GM13977 (cell line): ENCODE measurements at places on chromosomes 5 and 9.

GRCh38 chr5:159416438-159416837 lies 86.2 kb upstream of the IL12B start:
- DNase-seq: no peak

DNA sequence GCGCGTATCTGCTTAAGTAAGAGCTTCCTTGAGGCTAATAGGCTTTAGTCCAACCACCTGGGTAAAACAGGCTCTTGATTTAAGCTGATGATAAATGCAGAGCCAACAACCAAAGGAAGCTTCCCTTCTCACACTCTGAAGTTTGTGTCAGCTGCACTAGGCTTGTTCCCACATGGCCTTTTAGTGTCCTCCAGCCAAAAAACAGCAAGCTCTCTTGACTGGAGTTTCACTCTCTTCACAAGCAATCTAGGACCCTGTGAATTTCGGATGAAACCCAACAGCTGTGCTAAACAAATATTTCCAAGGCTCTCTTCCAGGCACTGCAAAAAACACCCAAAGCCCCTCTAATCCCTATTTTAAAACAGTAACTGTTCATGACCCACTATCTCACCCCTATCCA lies 63.9 kb downstream of the SAXO1 start:
- no peak for DNase-seq

DNA sequence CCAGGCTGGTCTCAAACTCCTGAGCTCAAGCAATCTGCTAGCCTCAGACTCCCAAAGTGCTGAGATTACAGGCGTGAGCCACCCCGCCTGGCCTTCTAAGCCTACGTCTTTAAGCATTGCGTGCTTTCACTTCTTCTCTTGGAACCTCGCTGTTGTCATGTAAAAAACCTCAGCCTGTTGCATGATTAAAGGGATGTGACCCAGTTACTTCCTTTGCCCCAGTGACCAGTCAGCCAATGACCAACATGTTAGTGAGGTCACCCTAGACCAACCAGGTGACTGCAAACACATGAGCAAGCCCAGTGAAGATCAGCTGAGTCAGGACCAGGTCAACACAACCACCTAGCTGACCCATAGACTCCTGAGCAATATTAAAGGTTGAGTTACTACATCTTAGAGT lies 10.5 kb downstream of the KIF4B start:
- no peak for DNase-seq

GRCh38 chr5:74422671-74423070 lies 217.9 kb downstream of the ENC1 start:
- DNase-seq: no peak

DNA sequence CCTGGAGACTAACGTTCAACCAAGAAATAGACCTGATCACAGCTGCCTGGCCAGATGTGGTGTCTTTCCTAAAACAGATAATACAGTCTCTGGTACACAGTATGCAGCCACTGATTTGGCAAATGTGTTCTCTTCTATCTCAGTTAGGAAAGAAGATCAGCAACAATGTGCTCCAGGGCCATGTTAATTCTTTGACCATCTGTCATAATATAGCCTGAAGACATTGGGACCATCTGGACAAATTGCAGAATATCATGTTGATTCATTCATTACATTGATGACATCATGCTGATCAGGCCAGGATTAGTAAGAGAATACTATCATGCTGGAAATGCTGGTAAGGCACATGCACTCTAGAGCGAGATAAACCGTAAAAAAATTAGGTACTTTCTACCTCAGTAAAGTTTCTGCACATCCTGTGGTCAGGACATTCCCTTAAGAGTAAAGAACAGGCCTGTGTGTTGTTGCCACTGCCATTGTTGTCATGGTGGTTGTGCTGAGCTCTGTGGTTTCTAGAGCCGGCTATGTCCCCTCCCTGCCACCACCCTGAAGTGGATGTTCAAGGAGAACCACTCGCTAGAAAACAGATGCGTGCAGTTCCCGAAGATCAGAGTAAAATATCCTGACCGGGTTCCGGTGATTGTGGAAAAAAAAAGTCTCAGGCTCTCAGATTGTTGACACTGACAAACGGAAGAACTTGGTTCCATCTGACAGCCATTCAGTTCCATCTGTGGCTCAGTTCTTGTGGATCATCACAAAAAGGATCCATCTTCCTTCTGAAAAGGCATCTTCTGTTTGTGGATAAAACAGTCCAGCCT lies 6.4 kb upstream of the JMY start:
- peak; percentile 63 for DNase-seq

- no peak for DNase-seq
Measured at GRCh38 chr5:129724222-129724621, 23.7 kb upstream of the MINAR2 start.

DNA sequence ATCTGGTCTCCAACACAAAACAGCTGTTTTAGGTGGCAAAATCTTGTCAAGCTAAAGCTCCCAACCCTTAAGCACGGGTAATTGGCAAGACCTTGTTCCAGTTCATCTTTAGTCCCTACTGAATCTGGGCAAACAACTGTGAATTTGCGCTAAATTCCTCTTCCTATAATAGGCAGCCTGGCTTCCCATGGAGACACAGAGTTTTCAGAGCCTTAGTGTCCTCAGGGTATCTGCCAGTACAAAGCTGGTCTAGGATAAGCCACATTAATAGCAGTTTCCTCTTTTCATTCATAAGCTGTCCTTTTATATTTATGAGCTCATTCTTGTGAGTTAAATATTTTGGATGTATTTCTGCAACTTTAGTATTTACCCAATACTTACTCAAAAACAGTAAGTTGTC lies 59.5 kb downstream of the FGF10 start:
- no peak for DNase-seq

GRCh38 chr5:73722231-73722630 lies 96.2 kb downstream of the ARHGEF28 start:
- DNase-seq: no peak

- no peak for DNase-seq
Measured at GRCh38 chr5:54002779-54003178, 307.6 kb downstream of the ARL15 start.

GRCh38 chr5:58012801-58013315 lies 447.0 kb downstream of the PLK2 start:
- DNase-seq: no peak

DNA sequence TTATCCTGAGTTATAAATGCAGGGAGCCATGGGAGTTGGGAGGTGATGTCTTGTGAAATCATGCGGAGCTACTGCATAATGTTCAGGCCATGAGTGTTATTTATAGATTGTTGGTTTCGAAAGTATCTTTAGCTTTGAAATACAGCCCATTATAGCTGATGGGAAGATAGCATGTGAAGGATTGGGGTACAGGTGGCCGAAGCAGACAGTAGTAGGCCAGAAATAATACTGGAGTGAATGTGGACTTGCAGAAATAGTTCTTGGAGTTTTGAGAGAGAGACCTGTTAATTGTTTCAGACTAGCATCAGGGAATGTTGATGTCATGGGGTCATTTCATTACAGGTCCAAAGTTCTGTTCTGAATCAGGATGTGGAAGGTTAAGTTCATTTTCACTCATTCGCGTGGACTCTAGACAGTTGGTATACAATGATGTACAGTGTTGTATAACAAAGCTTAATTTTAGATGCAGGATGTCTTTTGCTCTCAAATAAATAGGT lies 3.8 kb downstream of the ATP6V1G1 start:
- no peak for DNase-seq

DNA sequence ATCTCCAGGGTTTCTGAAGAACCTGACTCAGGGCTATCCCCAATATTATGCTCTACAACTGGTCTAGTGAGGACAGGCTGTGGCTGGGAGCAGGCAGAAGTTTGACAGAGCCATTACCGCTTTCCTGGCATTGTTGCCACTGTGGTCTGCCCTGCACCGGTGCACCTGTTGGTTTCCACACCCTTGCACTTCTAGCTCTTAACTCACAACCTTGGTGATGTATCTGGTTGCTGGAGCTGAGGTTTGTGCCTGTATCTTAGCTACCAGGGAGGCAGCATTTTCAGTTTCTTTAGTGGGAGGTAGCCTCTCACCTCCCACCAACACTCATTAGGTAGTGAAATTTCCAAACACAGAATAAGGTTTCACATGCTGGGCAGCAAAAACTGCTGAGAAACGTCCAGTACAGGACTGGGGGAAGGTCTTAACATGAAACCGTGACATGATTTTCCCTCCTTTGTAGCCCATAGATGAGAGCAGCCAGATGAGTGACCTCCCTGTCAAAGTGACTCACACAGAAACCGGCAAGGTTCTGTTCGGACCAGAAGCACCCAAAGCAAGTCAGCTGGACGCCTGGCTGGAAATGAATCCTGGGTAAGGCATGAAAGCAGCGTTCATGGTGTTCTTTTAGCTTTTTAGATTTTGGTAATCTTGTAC lies 57.7 kb downstream of the SMARCA2 start:
- DNase-seq: no peak

GRCh38 chr9:78828521-78828920 lies 531.6 kb downstream of the PSAT1 start:
- no peak for DNase-seq

GRCh38 chr5:136081217-136081591 lies 51.4 kb upstream of the SMAD5 start:
- DNase-seq: no peak

GRCh38 chr5:80714570-80715298 lies 60.0 kb upstream of the DHFR start:
- DNase-seq: no peak

DNA sequence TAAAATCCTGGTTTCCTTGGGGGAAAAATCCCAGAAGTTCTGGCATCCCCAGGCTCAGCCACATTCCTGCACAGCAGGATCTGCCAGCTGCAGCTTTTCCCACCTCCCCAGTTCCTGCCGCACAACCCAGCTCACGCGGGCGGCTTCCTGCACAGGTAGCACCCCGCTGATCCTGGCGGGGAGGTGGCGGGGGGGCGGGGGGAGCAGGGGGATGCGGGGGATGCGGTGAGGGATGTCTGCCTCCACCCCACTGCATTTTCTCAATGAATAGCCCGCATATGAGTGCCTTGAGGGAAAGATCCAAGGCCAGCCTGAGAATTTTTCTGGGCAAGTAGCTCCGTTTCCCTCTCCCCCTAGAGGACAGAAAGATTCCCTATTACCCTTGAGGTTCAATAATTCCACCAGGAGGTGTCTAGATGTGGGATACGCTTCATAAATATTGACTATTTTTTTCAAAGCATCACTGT lies 21.1 kb downstream of the GFPT2 start:
- no peak for DNase-seq

DNA sequence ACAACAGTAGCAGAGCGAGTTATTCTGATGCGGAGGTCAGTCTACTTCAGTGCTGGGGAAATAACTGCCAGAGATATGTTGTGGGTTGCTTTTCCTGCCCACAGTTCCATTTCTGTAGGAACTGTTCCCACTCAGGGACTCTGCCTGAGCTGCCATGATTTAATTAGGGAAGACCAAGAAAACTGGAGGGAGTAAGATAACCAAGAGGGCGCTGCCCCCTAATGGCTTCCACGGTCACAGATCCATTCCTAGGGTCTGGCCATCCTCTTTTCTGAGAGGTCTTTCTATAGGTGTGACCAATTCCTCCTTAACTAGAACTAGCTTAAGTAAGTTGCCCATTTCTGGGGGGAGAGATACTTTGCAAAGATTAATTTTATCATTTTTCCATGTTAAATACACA lies 125.9 kb downstream of the APBA1 start:
- DNase-seq: no peak

DNA sequence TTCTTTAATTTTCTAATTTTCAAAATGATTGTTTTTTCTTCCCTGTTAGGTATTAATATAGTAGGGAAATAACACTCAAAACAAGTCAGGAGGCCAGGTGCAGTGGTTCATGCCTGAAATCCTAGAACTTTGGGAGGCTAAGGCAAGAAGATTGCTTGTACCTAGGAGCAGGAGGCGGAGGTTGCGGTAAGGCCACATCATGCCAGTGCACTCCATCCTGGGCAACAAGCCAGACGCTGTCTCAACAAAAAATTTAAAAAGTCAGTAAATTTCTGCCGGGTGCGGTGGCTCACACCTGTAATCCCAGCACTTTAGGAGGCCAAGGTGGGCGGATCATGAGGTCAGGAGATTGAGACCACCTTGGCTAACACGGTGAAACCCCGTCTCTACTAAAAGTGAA lies 10.2 kb upstream of the CDK7 start:
- no peak for DNase-seq

GRCh38 chr5:14068136-14068535 lies 75.0 kb upstream of the TRIO start:
- no peak for DNase-seq

- no peak for DNase-seq
Measured at GRCh38 chr5:100667161-100667630, 132.0 kb downstream of the FAM174A start.

- DNase-seq: peak; percentile 42
Measured at GRCh38 chr5:170791325-170791954, 7.9 kb downstream of the GABRP start.

GRCh38 chr5:78592735-78593386 lies 55.7 kb downstream of the LHFPL2 start:
- no peak for DNase-seq

GRCh38 chr9:37917801-37918664 lies 14.1 kb upstream of the SLC25A51 start:
- no peak for DNase-seq
